ENCODE measurements at places on chromosomes 1 and 21.

- no peak for DNase-seq
Measured at GRCh38 chr1:152461544-152461943, 47.5 kb upstream of the CRNN start.

- no peak for DNase-seq
Measured at GRCh38 chr1:46611691-46612221, 4.9 kb downstream of the MOB3C start.

GRCh38 chr1:33305816-33306652, 14.9 kb downstream of the A3GALT2 start:
- DNase-seq, result no peak

DNA sequence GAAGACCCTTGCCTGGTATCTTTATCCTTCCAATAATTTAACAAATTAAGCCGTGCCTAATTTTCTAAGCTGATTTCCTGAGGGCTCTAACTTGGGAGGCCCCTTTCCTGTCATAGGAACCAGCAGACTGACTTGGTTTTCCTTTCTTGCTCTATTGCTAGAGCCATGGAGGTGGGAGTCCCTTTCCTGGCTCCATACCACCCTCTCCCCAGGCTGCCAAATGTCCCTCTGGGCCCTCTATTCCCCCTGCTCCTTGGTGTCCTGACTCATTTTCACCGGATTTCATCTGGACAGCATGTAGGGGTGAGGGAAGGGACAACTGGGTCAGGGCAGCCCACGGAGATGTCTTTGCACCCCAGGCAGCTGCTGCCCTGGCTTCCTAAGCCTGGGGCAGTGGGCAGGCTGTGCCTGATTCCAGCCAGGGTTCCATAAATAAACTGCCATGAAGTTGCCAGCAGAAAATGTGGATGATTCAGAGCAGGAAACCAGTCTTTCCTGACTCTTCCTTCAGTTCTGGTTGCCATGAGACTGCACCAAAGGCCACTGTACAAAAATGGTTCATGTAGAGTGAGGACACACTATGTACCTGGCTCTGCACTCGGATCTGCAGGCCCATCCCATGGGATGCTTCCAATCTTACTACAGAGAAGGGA, 38.0 kb upstream of the SERBP1 start:
- no peak for DNase-seq

DNA sequence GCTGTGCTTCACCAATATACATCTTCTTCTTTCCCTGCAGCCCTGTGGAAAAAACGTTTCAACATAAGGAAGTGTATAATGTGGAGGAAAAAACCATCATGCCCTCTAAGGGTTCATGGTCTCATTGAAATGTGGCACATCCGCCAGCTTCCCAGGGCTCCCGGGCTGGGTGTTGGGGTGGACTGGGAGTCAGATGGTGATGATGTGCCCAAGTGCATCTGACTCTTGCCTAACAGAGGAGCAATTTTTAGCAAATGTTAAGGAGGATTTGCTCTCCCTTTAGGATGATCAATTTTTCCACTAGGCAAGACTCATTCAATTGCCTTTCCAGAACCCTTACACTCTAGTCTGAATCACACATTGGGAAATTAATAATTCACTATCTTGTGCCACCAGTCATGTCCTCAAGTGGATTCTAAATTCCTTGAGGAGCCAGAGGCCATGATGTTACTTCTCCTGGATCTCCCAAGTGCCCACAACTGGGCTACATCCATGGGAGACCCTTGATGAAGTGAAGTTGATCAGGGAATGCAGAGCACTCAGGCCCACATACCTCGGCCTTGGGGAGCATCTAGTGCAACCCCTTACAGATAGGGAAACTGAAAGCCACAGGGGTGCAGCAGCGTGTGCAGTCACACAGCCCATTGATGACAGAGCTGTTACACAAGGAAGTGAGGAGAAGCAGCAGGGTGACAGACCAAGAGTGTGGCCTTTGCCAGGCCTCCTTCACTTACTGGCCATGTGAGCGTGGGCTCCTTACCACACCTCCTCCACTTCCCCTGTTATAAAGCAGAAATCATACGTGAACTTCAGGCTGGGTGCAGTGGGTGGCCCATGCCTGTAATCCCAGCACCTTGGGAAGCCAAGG, 100.0 kb upstream of the SLC44A3 start:
- peak; percentile 67 for DNase-seq

GRCh38 chr1:33342041-33342723, 21.3 kb upstream of the A3GALT2 start:
- peak; percentile 31 for DNase-seq

GRCh38 chr21:36388096-36388495, 2.9 kb downstream of the CHAF1B start:
- no peak for DNase-seq

GRCh38 chr1:6959491-6959890, 174.2 kb downstream of the CAMTA1 start:
- DNase-seq, result no peak

DNA sequence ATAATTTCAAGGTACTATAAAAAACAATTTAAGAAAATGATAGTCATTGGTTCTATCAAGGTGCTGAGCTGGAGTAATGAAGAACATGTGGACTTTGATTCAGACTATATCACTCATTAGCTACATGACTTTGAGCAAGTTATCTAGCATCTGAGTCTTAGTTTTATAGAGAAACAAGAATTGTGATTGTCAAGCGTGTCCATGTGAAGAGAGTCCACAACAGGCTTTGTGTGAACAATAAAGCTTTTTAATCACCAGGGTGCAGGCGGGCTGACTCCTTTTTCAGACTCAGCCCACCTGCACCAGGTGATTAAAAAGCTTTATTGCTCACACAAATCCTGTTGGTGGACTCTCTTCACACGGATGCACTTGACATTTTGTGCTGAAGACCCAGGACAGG, 26.6 kb upstream of the DMRTB1 start:
- no peak for DNase-seq
